ENCODE measurements at places on chromosomes 16 and 17.

- no peak for DNase-seq
Observed at GRCh38 chr16:73531021-73531420, 483.1 kb upstream of the ZFHX3 start.

GRCh38 chr16:19168371-19169081 lies 486 bp downstream of the SYT17 start:
- DNase-seq, result no peak

GRCh38 chr16:998211-998610 lies 16.6 kb downstream of the SOX8 start:
- no peak for DNase-seq

DNA sequence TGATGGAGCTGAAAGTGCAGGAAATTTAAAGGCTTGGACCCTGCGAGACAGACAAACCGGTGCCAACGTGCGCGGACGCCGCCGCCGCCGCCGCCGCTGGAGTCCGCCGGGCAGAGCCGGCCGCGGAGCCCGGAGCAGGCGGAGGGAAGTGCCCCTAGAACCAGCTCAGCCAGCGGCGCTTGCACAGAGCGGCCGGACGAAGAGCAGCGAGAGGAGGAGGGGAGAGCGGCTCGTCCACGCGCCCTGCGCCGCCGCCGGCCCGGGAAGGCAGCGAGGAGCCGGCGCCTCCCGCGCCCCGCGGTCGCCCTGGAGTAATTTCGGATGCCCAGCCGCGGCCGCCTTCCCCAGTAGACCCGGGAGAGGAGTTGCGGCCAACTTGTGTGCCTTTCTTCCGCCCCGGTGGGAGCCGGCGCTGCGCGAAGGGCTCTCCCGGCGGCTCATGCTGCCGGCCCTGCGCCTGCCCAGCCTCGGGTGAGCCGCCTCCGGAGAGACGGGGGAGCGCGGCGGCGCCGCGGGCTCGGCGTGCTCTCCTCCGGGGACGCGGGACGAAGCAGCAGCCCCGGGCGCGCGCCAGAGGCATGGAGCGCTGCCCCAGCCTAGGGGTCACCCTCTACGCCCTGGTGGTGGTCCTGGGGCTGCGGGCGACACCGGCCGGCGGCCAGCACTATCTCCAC lies at the start of gene NOG:
NOG (plus strand) TSS at position 54 of the 674 bp plus-strand sequence; CDS start at position 579, 525 bp downstream.
- no peak for DNase-seq

- DNase-seq, result no peak
Observed at GRCh38 chr16:30974348-30974747, 10.7 kb upstream of the HSD3B7 start.

GRCh38 chr16:48299471-48299870 lies 52.1 kb upstream of the ABCC11 start:
- DNase-seq, result no peak

- no peak for DNase-seq
Observed at GRCh38 chr17:42782166-42783061, 2.0 kb downstream of the WNK4 start.

DNA sequence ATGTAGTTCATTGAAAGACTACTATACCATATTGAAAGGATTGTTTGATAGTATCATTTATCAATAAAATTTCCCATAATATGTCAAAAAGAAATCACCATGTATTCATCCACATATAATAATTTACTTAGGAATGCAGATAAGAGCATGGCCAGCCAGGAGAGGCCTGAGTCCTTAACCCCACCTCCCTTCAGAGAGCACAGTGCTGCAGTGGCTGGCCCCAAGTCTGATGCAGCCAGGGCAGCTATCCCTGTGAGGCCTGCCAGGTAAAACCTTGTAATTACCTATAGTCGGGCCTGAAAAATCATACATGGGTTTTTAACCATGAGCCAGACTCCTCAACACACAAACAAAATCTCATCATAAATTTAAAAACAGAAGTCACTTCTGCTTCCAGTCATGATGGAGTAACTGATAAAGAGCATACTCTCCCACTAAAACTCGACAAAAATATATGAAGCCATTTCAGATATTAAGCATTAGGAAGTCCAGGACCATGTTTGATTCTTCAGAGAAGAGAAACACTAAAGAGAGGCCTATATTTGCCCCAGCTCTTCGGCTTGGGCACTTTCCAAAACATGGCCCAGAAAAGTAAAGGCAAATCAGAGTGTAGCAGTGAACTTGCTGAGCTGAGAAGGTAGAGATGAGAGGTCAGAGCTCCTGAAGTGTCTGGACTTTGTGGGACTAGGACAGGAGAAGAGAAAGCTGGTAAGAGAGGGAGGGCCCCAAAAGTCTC lies 40.9 kb upstream of the CCNF start:
- no peak for DNase-seq

DNA sequence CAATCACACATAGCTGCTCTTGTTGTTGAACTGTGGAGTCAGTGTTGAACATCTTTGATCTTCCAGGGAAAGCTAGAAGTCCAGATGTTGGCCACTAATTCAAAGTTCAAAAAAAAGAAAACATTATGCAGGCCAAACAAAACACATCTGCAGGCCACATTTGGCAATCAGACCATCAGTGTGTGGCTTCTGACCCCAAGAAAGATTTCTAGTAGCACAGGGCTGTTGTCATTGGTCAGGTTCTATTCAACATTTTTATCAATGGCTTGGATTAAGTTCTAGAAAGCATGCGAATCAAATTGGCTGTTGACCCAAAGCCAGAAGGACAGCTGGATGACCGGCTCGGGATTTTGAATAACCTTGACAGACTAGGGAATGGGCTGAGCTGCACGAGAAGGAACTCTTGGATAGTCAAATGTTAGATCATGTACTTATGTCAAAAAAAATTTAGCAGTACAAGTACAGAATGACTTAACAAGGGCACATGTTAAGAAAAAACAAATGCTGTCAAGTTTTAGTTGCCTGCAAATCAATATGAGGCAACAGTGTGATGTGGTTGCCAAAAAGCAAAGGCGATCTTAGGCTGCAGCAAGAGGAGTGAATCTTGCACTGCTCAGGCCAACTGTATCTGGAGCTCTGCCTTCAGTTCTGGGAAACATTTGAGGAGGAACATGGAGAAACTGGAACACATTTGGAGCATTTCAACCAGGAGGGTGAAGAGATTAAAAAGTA lies 187.6 kb downstream of the RGS9 start:
- no peak for DNase-seq

- no peak for DNase-seq
Observed at GRCh38 chr16:54115558-54115957, 171.0 kb downstream of the IRX3 start.

DNA sequence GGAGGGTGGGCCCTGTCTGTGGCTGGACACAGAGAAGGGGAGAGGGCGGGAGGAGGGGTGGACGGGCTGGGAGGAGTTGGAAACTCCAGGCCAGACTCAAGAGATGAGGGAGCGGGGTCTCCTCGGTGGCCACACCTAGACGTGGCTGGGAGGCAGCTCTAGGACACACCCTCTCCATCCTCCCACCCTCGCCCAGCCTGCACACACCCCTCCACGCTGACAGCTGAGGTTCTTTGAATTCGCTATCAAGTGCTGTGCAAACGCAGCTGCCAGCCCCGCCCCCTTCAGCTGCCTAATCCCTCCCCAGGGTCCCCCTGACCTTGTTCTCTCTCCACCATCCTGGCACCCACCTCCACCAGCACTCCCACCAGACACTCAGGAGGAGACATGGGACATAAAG lies 48.7 kb downstream of the DNAH17 start:
- no peak for DNase-seq

GRCh38 chr17:45783593-45784292 lies 377 bp upstream of the CRHR1 start:
- no peak for DNase-seq

DNA sequence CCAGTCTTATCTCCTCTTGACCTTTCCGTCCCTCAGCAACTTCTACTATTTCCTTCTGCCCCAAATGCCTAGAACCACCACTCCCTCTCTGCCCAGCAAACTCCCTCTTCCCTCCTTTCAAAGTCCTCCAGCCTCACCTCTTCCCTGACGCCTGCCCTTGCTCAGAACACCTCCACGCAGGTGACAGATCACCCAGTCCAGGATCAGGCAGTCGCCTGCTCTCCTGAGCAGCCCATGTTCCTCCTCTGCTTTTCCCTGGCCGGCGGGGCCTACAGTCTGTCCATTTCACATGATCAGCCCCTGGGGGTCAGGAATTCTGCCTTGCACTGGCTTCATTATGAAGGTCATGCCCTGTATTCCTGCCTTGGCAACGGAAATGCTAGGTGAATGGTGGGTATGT lies 422 bp downstream of the CD300LF start:
- no peak for DNase-seq

- DNase-seq, result no peak
Observed at GRCh38 chr17:75615301-75615700, 17.9 kb upstream of the SMIM5 start.

DNA sequence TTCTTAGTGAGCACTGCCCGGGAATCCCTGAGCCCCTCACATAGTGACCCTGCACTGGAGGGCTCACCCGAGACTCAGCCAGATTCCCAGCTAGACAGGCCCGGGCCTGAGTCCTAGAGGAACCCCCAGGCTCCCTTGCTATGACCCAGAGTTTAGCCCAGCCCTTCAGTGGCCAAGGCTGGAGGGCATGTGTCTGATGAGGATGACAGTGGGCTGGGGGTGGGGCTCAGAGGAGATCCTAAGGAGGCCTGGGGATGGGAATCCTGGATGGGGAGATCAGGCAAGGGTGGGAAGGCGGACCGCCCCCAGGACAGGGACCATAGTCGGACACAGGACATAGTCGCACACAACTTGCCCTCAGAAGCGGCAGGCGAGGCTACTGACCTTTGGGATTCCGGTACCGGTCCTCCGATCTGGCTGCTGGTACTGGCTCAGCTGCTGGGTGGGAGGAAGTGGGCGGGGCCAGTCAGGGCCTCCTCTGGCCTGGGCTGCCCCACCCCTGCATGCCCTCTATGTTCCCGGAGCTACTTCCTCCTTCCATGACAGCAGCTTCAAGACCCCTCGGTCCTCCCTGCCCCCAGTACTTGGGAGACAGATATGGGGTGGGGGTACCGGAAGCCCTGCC lies 1.1 kb downstream of the CD79B start:
- DNase-seq, result no peak

GRCh38 chr16:47865337-47865855 lies 290.4 kb downstream of the ABCC12 start:
- no peak for DNase-seq

DNA sequence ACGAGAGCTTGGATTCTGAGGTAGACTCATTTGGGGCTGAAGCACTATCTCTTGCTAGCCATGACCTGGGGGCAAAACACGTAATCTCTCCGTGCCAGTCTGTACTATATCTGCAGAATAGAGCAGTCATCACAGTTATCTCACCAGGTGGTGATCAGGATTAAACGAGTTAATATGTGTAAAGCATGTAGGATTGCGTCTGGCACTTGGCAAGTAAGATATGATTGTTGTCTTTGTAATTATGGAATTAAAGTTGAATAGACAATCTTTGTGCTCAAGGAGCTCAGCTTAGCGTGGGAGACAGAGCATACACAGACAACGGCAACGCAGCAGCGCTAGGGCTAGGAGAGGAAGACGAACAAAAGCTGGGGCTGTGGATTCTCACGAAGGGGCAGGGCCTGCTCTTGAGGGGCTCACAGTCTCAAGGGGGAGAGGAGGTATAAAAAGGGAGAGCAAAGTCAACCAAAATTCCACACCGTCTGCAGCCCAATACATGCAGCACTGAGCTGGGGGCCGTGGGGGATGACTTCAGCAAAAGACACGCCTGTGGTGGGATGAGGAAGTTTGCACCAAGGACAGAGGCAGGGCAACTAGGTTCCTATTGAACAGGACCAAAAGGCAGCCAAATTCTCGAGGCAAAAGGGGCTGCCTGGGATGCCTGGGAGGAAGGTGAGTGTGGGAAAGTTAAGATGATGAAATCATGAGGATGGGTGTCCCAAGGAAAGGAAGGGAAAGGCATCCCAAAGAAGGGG lies 68.6 kb downstream of the SDK2 start:
- DNase-seq, result no peak

DNA sequence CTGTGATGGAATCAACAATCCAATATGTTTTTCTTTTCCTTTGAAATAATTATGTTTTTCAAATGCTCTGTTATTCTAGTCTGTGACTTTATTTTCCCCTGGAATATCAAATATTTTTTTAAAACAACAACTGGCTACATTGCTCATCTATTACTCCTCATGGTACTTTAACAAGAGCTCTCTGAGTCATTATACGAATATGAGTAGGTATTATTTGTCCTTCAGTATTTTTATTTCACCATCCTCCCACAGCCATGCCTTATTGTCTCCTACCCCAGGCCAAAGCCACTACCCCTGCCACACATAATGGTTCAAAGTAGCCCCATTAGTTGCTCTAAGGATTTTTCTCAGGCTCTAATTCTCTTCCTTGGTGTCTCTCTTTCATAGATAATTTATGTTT lies 1572.3 kb downstream of the CDH8 start:
- DNase-seq, result no peak

DNA sequence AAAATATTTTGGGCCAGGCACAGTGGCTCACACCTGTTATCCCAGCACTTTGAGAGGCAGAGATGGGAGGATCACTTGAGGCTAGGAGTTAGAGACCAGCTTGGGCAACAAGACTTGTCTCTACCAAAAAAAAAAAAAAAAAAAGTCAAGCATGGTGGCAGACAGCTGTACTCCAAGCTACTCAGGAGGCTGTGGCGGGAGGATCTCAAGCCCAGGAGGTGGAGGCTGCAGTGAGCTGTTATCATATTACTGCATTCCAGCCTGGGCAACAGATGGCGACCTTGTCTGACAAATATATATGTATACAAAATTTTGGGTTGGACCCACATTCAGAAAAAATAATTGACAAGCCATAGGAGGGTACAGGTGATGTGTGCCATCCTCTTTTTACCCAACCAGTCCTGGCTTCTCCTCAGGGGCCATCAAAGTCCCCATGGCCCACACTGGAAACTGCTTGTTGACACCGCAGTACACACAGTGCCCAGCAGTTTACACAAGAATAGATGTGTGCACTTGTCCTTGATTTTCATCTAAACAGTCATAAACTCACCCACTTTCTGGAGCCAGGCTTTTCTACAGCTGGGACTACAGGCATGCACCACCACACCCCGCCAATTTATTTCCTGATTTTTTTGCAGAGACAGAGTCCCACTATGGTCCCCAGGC lies 1.7 kb downstream of the CES2 start:
- DNase-seq, result no peak

DNA sequence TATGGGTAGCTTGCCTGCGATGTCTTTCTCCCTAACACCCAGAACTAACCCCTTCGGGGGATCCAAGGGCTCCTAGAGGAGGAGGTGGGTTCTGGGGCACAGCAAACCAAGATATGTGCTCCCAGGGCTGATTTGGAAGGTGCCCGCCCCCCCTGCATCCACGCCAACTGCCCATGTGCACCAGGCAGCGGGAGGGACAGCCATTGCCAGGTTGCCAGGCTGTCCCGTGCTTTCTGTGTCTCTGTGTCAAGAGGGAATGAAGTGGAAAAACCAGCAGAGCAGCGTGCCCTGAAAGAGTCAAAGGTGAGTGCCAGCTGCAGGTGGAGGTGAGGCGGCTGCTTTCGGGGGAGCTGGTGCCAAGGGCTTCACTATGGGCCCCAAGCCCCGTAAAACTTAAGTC lies 6.4 kb downstream of the TEKT5 start:
- peak; percentile 53 for DNase-seq

- no peak for DNase-seq
Observed at GRCh38 chr16:56266641-56267607, 75.6 kb downstream of the GNAO1 start.

- no peak for DNase-seq
Observed at GRCh38 chr17:10757647-10758046, 27.8 kb upstream of the TMEM220 start.
